ENCODE measurements at places on chromosomes 5 and 9.

DNA sequence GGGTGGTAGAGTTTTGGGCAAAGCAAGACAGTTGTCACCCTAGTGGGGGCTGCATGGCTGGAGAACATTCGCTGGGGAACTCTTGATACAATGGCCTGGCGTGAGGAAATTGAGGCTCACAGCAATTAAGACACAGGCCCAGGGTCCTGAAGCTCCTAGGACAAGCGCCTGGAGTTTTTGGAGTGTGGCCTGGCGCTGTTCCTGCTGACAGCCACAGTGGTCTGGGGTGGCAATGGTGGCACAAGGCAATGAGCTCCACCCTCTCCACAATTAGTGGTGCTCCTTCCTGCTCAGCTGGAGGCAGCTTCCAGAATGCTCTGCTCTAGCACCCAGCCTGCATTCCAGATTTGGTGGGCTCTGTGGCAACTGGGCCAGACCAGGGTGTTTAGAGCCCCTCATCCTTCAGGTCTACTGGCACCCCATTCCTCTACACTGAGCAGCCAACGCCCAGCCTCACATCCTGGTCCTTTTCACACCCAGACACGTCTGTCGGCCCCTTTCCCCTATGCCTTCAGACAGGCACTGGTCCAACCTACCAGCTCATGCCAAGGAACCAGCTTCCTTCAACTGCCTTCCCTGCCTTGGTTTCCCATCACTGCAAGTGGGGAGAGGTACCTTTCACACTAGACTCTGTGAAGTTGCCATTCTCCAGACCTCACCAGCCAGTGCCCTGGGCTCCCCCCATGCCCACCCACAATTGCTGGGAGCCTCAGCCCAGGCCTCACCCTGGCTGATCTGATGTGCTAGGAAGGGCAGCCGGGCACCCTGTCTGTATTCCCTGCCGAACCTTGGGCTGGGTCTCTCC, 138.1 kb upstream of the COL5A1 start:
- no peak for DNase-seq

GRCh38 chr9:122116040-122116439, 22.9 kb upstream of the TTLL11 start:
- DNase-seq = no peak

- no peak for DNase-seq
Measured at GRCh38 chr5:98296426-98296825, 477.0 kb upstream of the RGMB start.

GRCh38 chr5:116038817-116039216, 6.5 kb downstream of the ARL14EPL start:
- DNase-seq = no peak

GRCh38 chr9:7467186-7467585, 332.4 kb downstream of the DMAC1 start:
- no peak for DNase-seq

DNA sequence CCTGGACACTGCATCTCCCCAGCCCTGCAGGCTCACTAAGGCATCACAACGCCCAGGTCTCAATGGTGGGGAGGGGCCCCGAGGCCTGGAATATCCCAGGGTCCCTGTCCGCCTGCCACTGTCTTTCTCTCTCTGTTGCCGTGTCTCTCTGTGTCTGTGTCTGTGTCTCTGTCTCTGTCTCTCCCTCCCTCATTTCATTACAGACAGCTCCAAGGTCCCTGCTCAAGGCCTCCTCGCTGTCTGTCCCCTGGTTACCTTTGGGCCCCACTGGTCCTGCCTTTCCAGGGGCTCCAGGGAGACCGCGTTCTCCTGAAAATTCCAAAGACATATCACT, 3.2 kb downstream of the FCN1 start:
- DNase-seq = no peak
